Activated T-helper 1 cell treated with anti-CD3 and anti-CD28 coated beads, Interleukin-12 subunit alpha, Interleukin-12 subunit beta, Interleukin-2, Interleukin-4 antibody, amounts not matched to agents 30 ng/mL and 10 ng/mL and 1 ng/mL, durations not matched to agents 14 hours and 24 hours and 36 hours (primary cell): ENCODE measurements at places on chromosomes 11 and 22.

- no peak for DNase-seq
These were observed 22.6 kb downstream of the USP47 start for GRCh38 chr11:11864332-11864731.

DNA sequence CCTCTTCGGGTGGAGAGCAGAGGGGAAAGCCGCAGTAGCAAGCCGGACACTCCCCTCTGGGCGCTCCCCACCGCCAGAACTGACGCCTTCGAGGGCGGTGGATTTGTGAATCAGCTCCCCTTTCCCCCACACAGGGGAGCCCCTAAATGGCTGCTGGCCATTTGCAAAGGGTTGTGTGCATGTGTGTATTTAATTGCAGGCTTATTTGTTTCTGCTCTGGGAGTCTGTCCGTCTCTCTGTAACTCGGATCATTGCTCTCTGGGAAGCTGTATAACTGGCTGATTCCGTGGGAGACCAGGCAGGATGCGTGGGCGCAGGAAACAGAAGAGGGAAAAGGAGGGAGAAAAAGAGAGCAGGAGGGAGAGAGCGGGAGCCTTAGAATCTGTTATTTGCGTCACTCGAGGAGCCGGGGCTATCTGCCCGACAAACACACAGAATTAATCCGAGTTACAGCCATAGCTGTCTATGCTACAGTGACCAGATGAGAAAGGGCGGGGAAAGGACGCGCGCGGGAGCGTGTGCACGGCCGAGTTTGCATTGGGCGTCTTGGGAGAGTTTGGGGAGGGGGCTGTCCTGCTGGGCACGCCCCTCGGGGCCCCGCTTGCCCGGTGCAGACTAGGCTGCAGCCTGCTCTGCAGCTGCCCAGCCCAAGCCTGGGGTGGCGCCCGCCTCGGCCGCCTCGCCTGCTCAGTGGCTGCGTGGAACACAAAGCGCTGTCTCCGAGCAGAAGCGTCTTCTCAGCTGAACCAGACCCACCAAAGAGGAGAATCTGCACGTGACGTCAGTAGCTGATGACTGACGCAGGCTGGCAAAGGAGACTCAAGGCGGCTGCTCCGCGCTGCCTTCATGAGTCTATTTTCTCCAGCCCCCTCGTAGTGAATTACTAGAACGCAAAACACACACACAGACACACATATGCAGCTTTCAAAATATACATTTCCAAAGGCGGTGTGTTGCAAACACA lies 105.3 kb upstream of the HSD17B12 start:
- DNase-seq = no peak

- no peak for DNase-seq
These were observed 120.0 kb downstream of the CADM1 start for GRCh38 chr11:115384236-115384635.

DNA sequence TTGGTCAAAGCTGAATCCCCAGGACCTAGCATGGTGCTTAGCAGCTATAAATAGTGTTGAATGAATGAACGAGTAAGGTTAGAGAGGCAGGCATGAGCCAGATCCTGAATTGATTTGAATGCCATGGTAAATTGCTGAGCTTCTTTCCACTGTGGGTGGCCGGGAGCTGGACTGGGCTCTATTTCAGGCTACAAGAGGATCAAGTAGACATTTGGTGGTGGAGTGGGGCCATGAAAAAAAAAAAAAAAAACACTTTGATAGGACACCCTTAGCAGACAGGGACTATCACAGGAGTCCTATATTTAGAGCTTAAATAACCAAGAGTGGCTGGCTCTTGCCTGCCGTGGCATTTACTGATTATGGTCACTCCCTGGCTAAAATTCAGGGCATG lies 77.6 kb downstream of the MIAT start:
- DNase-seq = no peak

- no peak for DNase-seq
These were observed 227.5 kb upstream of the NARS2 start for GRCh38 chr11:78802058-78802761.

GRCh38 chr11:80726236-80726635 lies 1285.4 kb upstream of the TENM4 start:
- DNase-seq = no peak

GRCh38 chr11:14643697-14644225 lies at the start of gene PDE3B:
PDE3B (plus strand) TSS chr11:14643804; CDS start chr11:14644076, 272 bp downstream.
- DNase-seq = peak; percentile 69

GRCh38 chr11:70065318-70066135 lies 12.6 kb upstream of the ANO1 start:
- DNase-seq = no peak

GRCh38 chr11:73239571-73240189 lies 21.6 kb downstream of the P2RY2 start:
- no peak for DNase-seq

DNA sequence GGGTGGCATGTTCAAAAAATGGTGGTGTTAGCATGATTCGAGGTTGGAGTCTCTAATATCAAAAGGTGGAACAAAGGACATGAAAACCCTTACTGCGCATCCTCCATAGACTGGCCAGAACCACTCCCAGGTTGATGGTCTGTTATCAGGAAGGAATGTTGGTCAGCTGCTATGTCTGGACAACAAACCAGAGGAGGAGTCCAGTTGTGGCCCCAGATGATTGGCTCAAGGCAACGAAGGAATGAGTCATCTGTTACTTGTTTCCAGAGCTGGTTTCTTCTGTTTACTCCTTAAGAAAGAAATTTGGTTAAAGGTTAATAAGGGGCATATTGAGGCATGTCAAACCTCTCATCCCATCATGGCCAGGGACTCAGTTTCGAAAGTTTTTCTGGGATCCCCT lies 56.8 kb upstream of the GRIA4 start:
- DNase-seq = no peak

GRCh38 chr11:121656328-121657090 lies 203.7 kb upstream of the SORL1-AS1 start:
- DNase-seq = no peak

DNA sequence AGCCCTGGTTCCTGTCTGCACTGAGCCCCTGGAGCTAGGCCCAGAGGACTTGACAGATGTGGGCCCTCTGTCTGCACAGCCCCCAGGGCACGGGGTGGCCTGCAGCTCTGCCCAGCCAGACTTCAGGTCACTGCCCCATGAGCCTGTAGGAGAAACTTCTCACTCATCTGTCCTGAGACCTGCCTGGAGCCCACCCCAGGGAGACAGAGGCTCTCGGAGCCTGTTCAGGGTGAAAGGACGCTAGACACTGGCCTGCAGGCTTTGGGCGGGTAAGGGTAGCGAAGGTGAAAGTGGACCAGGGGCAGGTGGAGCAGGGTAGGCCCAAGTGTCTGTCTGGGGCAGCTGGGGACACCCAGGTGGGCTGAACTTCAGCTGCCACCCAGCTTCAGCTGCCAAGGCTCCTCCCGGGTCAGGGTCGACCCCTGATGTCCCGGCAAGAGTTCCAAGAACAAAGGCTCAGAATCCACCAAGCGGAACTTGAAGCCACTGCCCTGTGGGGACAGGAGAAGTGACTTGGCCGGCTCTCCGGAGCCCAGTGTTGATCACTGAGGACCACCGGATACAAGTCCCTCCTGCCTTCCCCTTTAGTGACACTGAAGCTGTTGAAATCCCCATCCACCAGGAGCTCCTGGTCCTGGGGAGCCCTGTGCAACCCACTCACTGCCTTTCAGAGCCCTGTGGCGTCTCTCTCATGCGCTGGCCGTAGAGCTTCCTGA lies 90.3 kb downstream of the KCNQ1 start:
- no peak for DNase-seq

DNA sequence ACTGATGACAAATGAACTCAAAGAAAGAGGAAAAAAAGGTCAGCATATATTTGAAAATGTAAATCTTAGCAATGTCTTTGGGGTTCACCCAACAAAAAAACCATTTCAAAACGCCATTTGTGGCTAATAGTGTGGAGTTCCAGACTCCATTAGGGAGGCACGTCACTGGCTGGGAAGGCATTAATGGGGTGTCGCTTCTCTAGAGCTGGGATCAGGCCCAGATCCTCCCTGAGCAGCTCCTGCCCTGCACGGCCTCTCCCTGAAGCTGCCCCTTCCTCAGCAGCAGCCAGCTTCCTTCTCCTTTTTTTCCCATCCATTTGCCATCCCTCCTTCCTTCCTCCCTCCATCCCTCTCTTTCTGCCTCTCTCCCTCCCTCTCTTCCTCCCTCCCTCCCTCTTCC lies 98.8 kb upstream of the LMO1 start:
- DNase-seq = no peak

DNA sequence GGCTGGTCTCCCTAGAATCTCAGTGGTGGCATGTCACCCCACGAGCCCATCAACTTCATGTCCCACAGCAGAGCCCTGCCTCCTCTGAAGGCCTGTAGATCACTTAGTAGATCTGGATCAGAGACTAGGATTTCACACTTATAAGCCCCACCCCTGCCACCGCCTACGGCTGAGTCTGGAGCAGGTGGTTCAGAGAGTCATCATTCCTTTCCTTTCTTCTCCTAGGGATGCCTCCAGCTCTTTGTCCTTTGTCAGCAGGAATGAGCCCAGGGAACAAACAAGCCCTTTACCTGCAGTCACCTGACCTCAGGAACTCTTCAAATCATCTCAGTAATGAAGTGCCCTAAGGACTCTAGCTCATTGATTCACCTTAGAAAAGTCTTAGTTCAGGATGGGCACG lies 37.8 kb downstream of the SCGB1A1 start:
- DNase-seq = no peak

DNA sequence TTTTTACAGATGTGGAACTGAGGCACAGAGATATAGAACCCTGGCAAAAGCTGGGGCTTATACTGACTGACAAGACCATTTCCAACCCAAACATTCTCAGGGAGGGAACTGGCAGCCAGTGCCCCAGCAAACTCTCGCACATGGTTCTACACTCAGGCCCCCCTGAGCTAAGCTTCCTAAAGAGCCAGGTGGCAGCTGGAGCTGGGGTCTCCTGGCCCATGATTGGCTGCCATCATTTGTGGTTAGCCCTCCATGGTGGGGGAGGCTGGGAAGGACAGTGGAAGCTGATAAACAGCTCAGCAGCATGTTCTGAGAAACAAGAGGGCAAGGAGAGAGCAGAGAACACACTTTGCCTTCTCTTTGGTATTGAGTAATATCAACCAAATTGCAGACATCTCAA lies at the start of gene RAG1:
Gene RAG1 (plus strand): TSS at position 314 of the 400 bp plus-strand sequence. CDS start 5,298 bp downstream, outside the sequence.
- DNase-seq = no peak

DNA sequence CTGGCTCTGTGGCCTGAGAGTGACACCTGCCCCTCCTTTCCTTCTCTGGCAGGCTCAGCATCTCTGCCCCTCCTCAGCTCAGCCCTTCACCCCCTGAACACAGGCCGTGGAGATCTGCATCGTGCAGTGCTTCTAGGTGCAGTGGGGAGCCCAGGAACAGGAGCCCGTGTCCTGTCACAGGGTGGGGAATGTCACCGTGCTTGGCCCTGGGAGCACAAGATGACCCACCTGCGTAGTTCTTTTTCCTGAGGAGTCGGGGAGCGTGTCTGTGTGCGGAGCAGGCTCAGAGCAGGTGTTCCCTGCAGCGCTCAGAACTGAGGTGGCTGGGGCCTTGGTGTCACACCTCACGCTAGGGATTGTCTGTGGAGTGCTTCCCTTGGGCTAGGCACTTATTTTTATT lies 10.6 kb downstream of the TBC1D22A start:
- no peak for DNase-seq

DNA sequence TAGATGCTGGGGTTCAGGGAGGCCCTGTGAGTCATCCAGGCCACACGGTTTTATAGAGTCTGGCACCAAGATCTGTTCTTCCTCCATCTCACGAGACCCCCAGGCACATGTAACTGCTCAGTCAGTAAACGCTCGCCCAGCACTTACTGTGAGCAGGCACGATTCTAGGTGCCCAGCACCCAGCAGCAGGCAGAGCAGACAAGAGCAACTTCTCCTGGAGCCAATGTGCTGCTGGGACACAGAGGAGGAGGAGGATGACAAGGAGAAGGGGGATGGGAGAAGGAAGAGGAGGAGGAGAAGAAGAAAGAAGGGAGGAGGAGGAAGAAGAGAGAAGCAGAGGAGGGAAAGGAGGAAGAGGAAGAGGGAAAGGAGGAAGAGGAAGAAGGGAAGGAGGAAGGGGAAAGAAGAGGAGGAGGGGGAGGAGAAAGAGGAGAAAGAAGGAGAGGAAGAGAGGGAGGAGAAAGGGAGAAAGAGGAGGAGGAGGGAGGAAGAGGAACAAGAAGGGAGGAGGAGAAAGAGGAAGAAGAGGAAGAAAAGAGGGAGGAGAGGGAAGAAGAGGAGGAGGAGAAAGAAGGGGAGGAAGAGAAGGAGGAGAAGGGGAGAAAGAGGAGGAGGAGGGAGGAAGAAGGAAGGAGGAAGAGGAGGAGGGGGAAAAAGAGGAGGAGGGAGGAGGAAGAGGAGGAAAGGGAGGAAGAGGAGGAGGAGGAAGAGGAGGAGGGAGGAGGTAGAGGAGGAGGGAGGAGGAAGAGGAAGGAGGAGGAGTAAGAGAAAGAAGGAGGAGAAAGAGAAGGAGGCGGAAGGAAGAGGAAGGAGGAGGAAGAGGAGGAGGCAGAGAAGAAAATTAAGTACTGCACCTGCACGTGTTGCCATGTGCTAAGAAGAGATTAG lies 77.6 kb upstream of the RTL6 start:
- no peak for DNase-seq

- DNase-seq = no peak
These were observed 51.1 kb downstream of the CLMP start for GRCh38 chr11:123143921-123144320.

GRCh38 chr22:33492210-33492651 lies 428.0 kb downstream of the LARGE1 start:
- DNase-seq = no peak

DNA sequence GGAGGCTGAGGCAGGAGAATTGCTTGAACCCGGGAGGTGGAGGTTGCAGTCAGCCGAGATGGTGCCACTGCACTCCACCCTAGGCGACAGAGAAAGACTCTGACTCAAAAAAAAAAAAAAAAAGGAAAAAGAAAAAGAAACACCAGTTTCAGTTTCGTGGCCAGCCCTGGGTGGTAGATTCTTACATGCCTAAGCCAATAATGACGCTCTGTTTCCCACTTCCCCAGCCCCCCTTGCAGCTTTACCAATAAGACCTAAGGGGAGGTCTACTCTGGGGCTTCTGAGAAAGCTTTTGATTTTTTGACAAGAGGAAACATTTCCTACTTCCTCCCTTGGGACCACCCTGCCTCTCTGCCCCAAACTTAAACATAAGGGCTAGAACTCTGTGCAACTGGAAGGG lies 30.0 kb upstream of the PTPRJ start:
- DNase-seq = peak; percentile 54

DNA sequence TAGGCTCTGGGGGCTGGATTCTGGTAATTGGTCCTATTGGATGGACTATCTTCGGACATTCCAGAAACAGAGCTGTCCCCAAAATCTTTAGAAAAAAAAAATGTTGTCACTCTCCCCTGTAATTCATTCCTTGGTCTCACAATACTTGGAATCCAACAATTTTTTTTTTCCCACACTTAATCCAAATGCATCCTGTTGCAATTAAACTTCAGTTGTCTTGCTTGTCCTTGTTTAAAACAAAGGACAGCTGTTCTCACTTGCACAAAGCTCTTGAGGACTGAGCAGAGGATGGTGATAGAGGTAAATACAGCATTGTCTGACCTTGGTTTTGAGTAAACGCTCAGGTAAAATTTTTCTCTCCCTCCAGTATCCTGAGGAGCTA lies 75.3 kb downstream of the SC5D start:
- no peak for DNase-seq
